ENCODE measurements at places on chromosomes 13 and 19.

- no peak for DNase-seq
Observed at GRCh38 chr13:37889102-37889501, 19.5 kb upstream of the TRPC4 start.

DNA sequence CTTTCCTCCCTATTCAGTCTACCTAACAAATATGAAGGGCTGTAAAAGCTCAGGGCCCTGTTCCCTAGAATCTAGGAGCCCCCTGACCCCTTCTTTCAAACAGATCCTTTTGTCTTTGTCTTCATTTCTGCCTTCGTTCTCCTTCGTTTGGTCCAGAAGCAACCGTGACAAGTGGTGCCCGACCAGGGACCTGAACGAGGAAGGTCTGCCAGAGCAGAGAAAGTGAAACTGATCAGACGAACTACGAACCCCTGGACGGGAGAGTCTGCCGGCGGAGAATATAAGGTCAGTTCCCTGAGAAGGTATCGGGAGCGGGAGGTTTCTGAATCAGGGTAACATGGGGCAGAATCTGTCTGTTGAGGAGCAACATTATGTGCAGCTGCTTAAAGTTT lies 751 bp downstream of the ERVK3-1 start:
- DNase-seq: peak; percentile 52

DNA sequence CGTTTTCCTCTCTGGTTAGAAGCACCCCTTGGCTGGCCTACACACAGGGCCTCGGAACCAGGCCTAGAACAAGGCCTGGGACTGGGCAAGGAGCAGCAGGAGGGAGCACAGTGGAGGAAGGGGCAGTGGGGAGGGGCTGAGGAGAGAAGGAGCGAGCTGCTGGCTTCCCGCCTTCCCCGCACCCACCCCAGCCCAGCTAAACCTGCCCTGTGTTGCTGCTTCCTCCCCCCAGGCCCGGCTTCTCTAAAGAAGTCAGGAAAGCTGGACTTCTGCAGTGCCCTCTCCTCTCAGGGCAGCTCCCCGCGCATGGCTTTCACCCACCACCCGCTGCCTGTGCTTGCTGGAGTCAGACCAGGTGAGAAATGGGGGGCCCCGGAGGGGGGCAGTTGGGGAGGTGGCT lies 24.3 kb downstream of the LYL1 start:
- no peak for DNase-seq

- DNase-seq: no peak
Observed at GRCh38 chr19:29211562-29212355, 1.2 kb downstream of the UQCRFS1 start.

DNA sequence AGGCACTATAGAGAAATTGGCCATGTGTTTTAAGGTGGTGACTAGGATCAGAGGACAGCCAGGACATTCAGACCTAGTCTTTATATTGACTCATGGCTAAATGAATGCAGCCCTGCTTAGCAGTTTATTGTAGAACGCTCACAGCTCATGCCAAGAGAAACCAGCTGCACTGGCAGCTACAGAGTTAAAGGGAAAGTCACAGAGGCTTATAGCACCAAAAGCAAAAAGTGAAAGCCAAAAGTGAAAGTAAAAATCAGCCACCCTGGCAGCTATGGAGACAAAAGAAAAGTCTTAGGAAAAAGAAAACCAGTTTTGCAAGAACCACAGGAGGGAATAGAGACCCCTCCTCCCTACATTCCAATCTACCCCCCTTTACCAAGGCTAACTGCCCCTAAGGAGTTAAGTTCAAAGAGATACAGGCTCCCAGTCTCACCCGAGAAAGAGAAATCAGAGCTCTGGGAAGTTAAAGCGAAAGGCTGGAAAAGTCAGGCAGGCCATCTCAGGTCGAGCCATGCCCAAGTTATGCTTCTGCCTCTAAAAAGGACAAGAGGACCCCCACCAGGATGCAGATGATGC lies 99.0 kb downstream of the ZNF429 start:
- DNase-seq: no peak

- DNase-seq: no peak
Observed at GRCh38 chr19:45191375-45191774, 12.8 kb downstream of the BLOC1S3 start.

GRCh38 chr13:97403893-97404750 lies 29.8 kb upstream of the RAP2A start:
- DNase-seq: no peak

GRCh38 chr19:4737955-4738600 lies 14.4 kb upstream of the DPP9 start:
- DNase-seq: no peak

- DNase-seq: no peak
Observed at GRCh38 chr13:97448503-97449251, 14.7 kb downstream of the RAP2A start.

DNA sequence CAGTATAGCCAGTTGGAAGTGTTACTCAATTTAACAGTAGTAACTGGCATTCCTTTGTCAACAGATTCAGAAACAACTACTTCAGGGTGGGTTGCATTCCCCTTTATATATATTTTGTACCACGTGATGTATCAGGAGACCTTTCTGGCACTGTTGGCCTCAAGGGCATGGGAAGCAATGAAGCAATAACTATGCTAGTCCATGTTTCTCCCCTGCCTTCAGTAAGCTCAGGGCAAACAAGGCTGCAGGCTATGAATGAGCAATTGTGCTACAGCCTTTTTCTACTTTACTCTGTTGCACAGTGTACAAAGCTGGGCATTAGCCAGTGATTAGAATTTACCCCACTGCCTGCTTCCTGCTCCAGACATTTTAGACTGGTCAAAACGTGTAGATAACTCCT lies 348.8 kb downstream of the GPC5 start:
- DNase-seq: no peak
